ENCODE measurements at places on chromosomes 16 and 17.

DNA sequence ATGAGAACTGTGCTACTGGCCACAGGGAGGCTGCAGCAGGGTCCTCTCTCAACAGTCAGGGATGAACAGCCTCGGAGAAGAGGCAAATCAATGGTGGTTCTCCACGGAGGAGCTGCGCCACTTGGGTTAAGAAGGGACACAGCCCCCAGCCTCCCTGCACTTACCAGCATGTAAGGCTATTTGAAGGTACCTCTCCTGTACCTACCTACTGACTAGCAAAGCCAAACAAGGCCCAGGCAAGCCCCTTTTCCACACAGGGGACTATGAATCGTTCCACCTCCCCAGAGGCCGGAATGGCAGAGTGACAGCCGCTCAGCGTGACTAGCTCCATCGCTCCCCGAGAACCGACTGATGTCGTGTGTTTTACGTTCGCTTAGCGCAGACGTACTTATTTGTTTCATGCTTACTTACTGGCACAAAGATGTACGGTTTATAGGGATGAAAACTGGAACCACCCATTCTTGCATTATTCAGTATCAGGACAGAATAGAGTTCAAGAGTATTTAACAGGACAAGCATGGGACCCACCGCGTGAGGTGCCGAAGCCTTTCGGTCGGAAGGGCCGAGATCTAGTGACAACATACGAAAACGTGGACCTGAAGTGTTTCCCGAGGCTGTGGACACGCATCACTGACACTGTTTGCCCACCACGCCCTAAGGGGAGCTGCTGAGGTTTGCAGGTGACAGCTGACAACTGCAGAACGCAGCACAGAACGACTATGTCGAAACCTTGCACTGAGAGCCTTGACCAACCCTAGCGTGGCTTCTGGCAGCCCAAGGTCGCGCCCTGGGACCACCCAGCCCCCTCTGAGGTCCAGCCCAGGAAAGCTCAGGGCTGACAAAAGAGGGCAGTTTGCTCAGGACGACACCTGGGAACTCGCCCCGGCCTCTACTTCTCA lies 1.0 kb downstream of the TEPSIN start:
- no peak for DNase-seq

DNA sequence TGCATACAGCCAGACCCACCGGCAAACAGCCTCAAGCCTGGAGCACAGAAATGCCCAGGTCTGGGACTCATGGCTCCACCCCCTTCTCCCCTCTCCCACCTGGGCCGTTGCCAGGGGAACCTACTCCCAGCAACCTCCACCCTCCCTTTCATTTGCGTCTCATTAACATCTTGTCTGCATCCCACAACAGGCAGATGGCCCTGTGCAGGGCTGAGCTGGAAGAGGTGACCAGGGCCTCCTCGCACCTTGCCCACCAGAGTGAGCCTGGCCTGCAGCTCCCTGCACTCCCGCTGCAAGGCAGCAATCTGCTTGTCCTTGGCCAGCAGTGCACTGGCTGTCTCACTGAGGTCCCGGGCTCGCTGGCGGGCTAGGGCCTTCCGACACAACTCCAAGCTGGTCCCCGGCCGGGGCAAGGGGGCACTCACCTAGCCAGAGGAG lies 3.3 kb downstream of the TSPOAP1 start:
- DNase-seq: no peak

DNA sequence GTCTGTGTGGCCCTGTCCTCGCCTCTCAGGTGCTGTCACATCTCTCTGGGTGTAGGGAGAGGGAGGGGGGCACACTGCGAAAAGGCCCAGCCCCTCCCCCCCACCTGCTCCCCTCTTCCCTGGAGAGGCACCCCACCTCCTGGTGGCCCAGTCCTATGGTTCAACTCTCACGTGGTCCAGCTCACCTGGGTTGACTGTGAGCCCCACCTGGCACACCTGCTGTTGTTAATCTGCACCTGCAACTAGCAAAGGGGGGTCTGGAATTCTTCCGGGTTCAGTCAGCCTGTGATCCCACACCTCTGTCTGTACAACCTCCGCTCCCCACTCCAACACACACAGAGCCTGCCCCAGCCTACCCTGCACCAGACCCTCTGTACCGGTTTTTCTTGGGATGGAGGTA lies 2.0 kb upstream of the SYNGR2 start:
- no peak for DNase-seq

- DNase-seq: no peak
Measured at GRCh38 chr17:73231395-73231794, 30.3 kb downstream of the CPSF4L start.

DNA sequence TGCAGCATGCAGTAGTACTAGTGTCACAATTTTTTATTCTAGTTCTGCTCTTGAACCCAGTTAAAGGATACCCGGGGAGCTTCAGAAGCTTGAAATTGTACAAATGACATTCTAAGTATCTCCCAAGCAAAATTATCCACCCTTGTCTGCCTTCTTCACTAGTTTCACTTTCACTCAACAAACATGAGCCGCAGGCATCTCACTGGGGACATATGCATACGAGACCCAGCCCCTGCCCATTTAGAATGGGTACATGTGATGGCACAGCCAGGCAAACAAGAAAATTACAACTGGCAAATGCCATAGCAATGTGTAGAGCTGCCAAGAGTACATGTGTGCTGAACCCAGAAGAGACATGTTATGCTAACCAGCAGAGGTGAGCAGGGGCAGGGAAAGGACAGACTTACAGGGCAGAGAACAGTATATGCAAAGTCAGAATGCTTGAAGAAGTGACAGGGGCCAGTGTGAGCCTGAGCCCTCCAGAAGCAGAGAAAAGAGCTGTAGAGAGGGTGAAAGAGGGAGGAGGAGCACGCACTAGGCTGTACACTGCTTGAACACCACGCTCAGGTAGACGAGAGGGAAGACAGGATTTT lies 8.3 kb downstream of the GINS2 start:
- DNase-seq: no peak

All from HAP-1 (cell line).